ENCODE measurements at places on chromosomes 12 and 14. TPM values are rescaled to one million over a fixed set of nuclear protein-coding genes. Genes with fewer than 3 reads are reported as not detected.

GRCh38 chr12:57868221-57868620 lies 21.7 kb upstream of the CTDSP2 start:
- H3K4me1 ChIP-seq, result peaks cover 33% of the 10 kb centered on the region
- peak overlapping the region; percentile 94 for H3K27ac ChIP-seq
- no peaks in the 10 kb centered on the region for H3K27me3 ChIP-seq
- H3K4me3 ChIP-seq, result no peak overlapping the region

GRCh38 chr14:22767323-22767589 lies 768 bp downstream of the OXA1L start:
- peak overlapping the region; percentile 92 for H3K4me3 ChIP-seq
- peak overlapping the region; percentile 81 for H3K27ac ChIP-seq
- no peak for DNase-seq
- peaks cover 25% of the 10 kb centered on the region for H3K4me1 ChIP-seq
- H3K36me3 ChIP-seq, result peaks cover 42% of the 10 kb centered on the region

- peaks cover 12% of the 10 kb centered on the region for H3K4me1 ChIP-seq
- no peaks in the 10 kb centered on the region for H3K27me3 ChIP-seq
- no peak overlapping the region for H3K4me3 ChIP-seq
- no peaks in the 10 kb centered on the region for H3K36me3 ChIP-seq
- no peak for DNase-seq
Observed at GRCh38 chr14:54360667-54361066, 36.1 kb upstream of the CDKN3 start.

GRCh38 chr12:111014547-111014946 lies 94.2 kb upstream of the MYL2 start:
- no peak overlapping the region for H3K4me3 ChIP-seq
- H3K27me3 ChIP-seq, result no peaks in the 10 kb centered on the region
- DNase-seq, result no peak
- H3K36me3 ChIP-seq, result no peaks in the 10 kb centered on the region
- no peak overlapping the region for H3K27ac ChIP-seq

GRCh38 chr14:104895786-104896661 lies 28.7 kb upstream of the PLD4 start:
- peaks cover 24% of the 10 kb centered on the region for H3K4me1 ChIP-seq
- H3K27ac ChIP-seq, result no peak overlapping the region
- H3K36me3 ChIP-seq, result no peaks in the 10 kb centered on the region
- H3K4me3 ChIP-seq, result no peak overlapping the region

PRB2 gene
- total RNA-seq, result not detected

SSTR1 gene
- total RNA-seq, result 0.42 TPM

SIRT4 gene
- 2.1 TPM for total RNA-seq

All from esophagus muscularis mucosa (tissue), 4 donors.